ENCODE measurements at places on chromosomes 6 and 20. TPM values are rescaled to one million over a fixed set of nuclear protein-coding genes. Genes with fewer than 3 reads are reported as not detected.
A peak's percentile ranks its signal among the peaks of the same experiment; 100 is the strongest.

ASIP gene
- not detected for total RNA-seq

C20orf202 gene
- total RNA-seq, result not detected

SGK2 gene
- total RNA-seq, result 0.45 TPM

- no peaks in the 10 kb centered on the region for H3K4me1 ChIP-seq
- peaks cover 3% of the 10 kb centered on the region for H3K27me3 ChIP-seq
- H3K27ac ChIP-seq, result no peak overlapping the region
- no peaks in the 10 kb centered on the region for H3K36me3 ChIP-seq
- no peak for DNase-seq
Observed at GRCh38 chr6:136696238-136696637, 96.0 kb downstream of the MAP3K5 start.

- H3K27me3 ChIP-seq, result no peaks in the 10 kb centered on the region
- no peak overlapping the region for H3K4me3 ChIP-seq
- no peaks in the 10 kb centered on the region for H3K36me3 ChIP-seq
- DNase-seq, result no peak
- no peak overlapping the region for H3K27ac ChIP-seq
Observed at GRCh38 chr6:44044940-44045671, 82.1 kb downstream of the MRPL14 start.

DNA sequence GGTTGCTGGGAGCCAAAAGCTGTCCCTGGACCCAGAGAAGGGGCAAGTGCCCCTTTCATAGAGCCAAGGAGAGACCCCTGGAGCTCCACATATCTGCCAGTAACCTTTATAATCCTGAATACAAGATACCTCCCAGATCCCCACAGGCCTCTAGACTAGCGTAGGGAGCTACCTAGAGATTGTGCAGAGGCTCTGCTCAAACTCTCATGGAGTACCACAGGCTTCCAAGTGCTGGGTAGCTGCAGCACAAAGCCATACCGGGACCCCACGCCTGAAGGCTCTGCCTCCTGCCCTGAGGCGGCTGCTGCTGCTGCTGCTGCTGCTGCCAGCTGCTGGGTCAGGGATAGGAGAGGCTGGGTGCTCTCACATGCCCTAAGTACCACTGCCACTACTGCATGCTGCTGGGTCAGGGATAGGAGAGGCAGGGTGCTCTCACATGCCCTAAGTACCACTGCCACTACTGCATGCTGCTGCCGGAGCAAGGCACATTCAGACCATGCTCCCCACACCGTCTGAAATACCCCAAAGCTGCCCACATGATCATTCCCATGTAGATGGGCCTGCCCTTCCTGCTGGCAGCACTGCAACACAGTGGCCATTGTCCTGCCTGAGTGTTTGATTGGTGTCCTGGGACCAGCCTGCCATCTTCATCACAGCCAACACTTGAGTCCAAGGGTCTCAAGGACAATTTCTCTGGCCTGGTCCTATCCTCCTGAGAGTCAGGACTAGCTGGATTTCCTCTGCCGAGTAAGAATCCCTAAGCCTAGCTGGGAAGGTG, 1434.3 kb upstream of the ADGRB3 start:
- no peak overlapping the region for H3K27ac ChIP-seq
- H3K27me3 ChIP-seq, result no peaks in the 10 kb centered on the region
- H3K4me3 ChIP-seq, result no peak overlapping the region
- H3K4me1 ChIP-seq, result no peaks in the 10 kb centered on the region
- DNase-seq, result peak; percentile 59

DNA sequence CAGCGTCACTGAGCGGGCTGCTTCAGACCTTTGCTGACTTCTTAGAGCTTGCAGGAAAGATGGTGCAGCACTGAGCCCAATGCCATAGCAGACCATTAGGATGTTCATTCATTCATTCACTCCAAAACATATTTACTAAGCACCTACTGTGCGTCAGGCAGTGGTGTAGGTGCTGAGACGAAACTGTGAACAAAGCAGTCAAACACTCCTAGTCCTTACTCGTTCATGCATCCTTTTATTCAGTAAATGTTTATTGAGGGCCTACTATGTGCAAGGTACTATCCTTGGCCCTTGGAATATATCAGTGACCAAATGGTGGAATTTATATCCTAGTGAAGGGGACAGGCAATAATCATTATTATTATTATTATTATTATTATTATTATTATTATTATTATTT, 76.6 kb downstream of the TOX2 start:
- H3K4me3 ChIP-seq, result no peak overlapping the region
- H3K27me3 ChIP-seq, result peaks cover 31% of the 10 kb centered on the region
- no peaks in the 10 kb centered on the region for H3K36me3 ChIP-seq
- no peak overlapping the region for H3K27ac ChIP-seq

DNA sequence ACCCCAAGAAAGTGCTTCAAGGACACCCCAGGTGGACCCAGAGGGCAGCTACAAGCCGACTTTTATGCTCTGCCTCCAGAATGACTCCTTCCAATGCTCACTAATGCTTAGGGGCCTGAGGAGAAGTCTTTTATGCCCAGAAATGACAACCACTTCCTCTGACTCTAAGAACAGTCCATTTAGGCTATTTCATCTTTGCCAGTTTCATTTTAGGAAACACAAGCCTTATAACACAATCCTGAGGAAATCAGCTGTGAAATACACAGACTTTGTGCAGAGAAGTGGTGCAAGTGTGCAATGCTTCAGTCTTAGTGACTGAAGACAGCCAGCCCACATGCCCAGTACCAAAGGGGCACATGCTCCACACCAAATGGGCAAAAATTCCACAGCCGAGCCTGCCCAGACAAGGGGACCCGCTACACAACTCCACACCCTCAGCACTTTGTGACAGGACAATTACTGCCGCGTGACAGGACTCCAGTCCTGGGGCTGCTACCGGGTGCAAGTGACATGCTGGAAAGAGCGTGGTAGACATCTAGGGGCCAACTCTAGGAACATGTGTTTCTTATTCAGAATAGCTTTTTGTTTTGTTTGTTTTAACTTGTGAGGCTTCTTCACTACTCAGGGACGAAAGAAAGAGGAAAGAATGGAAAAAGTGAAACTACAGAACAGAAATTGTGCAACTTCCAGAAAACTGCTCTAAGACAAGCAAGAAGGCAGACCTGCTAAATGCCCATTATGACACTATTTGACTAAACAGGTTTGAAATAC, 28.2 kb upstream of the PLAGL1 start:
- peaks cover 6% of the 10 kb centered on the region for H3K4me1 ChIP-seq
- no peak overlapping the region for H3K4me3 ChIP-seq
- H3K36me3 ChIP-seq, result peaks cover 3% of the 10 kb centered on the region
- DNase-seq, result no peak
- H3K27ac ChIP-seq, result no peak overlapping the region

GRCh38 chr6:169668203-169668847, 33.5 kb downstream of the WDR27 start:
- H3K36me3 ChIP-seq, result peaks cover 27% of the 10 kb centered on the region
- peaks cover 5% of the 10 kb centered on the region for H3K4me1 ChIP-seq
- no peak overlapping the region for H3K4me3 ChIP-seq
- no peak for DNase-seq
- no peak overlapping the region for H3K27ac ChIP-seq

GRCh38 chr6:5566718-5567117, 305.4 kb downstream of the FARS2 start:
- peaks cover 3% of the 10 kb centered on the region for H3K4me1 ChIP-seq
- DNase-seq, result no peak
- no peaks in the 10 kb centered on the region for H3K27me3 ChIP-seq
- no peak overlapping the region for H3K27ac ChIP-seq
- H3K36me3 ChIP-seq, result peaks cover 1% of the 10 kb centered on the region
- H3K4me3 ChIP-seq, result no peak overlapping the region

DNA sequence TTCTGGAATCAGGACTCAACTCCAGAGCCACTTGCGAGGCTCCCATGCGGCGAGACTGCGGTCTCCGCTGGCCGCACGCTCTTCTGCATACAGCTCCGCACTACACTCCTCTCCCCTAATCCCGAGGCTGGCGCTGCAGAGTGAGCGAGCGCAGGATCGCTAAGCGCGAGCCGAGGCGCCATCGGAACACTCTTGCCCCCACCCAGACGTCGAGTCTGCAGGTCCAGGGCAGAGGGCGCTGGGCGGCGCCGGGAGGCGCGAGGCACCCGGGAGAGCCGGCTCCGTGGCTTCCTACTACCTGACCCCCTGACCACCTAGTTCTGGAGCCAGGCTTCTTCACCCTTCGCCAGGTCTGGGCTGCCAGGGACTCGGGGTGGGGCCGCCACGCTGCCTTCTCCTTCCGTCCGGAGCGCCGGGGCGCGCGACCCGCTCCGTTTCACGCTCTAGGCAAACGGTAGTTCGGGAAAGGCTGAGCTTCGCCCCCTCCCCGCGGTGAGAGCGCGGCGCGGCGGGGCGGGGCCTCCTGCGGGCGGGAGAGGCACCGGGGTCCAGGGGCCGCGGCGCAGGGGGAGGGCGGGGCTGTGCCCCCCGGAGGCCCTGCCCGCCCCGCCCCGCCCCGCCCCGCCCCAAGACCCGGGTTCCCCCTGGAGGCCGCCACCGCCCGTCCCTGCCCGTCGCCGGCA, 5.4 kb upstream of the TUBB2A start:
- peaks cover 42% of the 10 kb centered on the region for H3K4me1 ChIP-seq
- no peaks in the 10 kb centered on the region for H3K27me3 ChIP-seq

GRCh38 chr6:166997768-166998255, 1.4 kb upstream of the CEP43 start:
- peak overlapping the region; percentile 65 for H3K27ac ChIP-seq
- DNase-seq, result no peak
- peak overlapping the region; percentile 71 for H3K4me3 ChIP-seq
- H3K27me3 ChIP-seq, result no peaks in the 10 kb centered on the region
- no peaks in the 10 kb centered on the region for H3K36me3 ChIP-seq

DNA sequence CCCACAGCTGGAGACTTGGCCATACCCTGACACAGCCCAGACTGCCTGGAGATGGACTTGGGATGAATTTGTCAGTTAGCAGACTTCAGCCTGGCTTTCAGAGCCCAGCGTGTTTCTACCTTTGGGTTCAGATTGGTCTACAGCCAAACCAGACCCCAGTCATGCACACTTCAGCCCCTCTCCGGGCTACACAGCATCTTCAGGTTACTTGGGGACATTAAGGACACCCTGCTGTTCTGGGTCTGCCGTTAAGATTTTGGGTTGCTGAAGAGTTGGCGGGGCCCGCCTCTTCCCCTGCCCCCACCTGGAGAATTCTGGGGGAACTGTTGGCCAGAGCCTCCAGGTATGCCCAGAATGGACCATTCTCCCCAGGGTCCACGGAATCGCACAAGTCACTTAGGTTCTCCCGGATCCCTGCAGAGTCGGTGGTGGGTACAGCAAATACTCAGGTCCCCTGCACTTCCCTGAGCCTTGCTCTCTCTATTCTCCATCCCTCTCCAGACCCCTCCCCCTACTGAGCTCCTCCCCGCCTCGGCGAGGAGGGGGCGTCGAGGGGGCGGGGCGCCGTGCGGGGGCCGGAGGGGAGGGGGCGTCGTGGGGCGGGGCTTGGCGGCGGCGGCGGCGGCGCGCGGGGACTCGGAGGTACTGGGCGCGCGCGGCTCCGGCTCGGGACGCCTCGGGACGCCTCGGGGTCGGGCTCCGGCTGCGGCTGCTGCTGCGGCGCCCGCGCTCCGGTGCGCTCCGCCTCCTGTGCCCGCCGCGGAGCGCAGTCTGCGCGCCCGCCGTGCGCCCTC, at the start of gene PTK7:
Gene PTK7 (plus strand): TSS at position 645 of the 794 bp plus-strand sequence. CDS start 175 bp downstream, outside the sequence.
- peak within 1 kb of the TSS; percentile 81 for H3K27ac ChIP-seq
- peaks cover 11% of the 10 kb centered on the region for H3K36me3 ChIP-seq
- H3K27me3 ChIP-seq, result no peaks in the 10 kb centered on the region
- H3K4me3 ChIP-seq, result peak within 1 kb of the TSS; percentile 85
- DNase-seq, result no peak

GRCh38 chr6:45789238-45789637, 226.4 kb downstream of the CLIC5 start:
- no peak overlapping the region for H3K27ac ChIP-seq
- no peaks in the 10 kb centered on the region for H3K27me3 ChIP-seq
- H3K4me3 ChIP-seq, result no peak overlapping the region
